ENCODE measurements at places on chromosomes 6 and 20. TPM values are rescaled to one million over a fixed set of nuclear protein-coding genes. Genes with fewer than 3 reads are reported as not detected.

PRL gene
- total RNA-seq: not detected

HLA-DQA2 gene
- 0.45 TPM for total RNA-seq

PSORS1C1 gene
- not detected for total RNA-seq

PDE10A gene
- not detected for total RNA-seq

SLC2A10 gene
- 0.06 TPM for total RNA-seq

PLAGL2 gene
- 86.9 TPM for total RNA-seq

NUP43 gene
- total RNA-seq: 83.8 TPM

LATS1 gene
- 19.7 TPM for total RNA-seq

GGTLC1 gene
- not detected for total RNA-seq

RBPJL gene
- total RNA-seq: not detected

SLC52A3 gene
- total RNA-seq: 0.08 TPM

DEFB124 gene
- not detected for total RNA-seq

ULBP3 gene
- total RNA-seq: 1.1 TPM

SPATA2 gene
- total RNA-seq: 11.6 TPM

HAO1 gene
- total RNA-seq: not detected

MCCD1 gene
- total RNA-seq: not detected

TNFRSF6B gene
- not detected for total RNA-seq

All from activated naive CD8-positive, alpha-beta T cell treated with anti-CD3 and anti-CD28 coated beads for 36 hours (primary cell).